A549 (cell line): ENCODE measurements at places on chromosomes 7 and 10. TPM values are rescaled to one million over a fixed set of nuclear protein-coding genes. Genes with fewer than 3 reads are reported as not detected.

DNA sequence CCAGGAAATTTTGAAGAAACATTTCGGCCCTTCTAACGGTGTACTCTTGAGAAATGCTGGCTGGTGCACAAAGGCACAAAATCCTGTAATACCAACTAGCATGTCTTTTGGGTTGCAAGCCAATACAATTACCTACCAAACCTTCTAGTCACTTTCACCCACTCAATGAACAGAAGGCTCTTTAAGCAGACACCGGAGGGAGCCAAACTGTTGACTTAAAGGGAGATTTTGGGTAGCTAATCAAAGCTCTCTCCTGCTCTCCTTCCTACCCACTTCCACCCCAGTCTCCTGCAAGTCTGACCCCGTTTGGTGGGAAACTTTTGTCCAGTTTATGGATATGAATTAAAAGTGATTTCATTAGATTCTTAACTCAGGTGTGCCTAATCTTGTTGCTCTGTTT, 24.0 kb downstream of the GRM3 start:
- DNase-seq, result no peak

- no peak for DNase-seq
These were observed 144.2 kb downstream of the JCAD start for GRCh38 chr10:29914986-29915785.

- DNase-seq, result no peak
These were observed 69.8 kb upstream of the SEMA3A start for GRCh38 chr7:84264396-84264795.

- DNase-seq, result no peak
These were observed 12.4 kb downstream of the BCAP29 start for GRCh38 chr7:107592361-107593024.

- no peak for DNase-seq
These were observed 745.2 kb downstream of the SUGCT start for GRCh38 chr7:40879941-40880543.

GRCh38 chr10:88314362-88314761, 268.8 kb downstream of the RNLS start:
- DNase-seq, result no peak

DNA sequence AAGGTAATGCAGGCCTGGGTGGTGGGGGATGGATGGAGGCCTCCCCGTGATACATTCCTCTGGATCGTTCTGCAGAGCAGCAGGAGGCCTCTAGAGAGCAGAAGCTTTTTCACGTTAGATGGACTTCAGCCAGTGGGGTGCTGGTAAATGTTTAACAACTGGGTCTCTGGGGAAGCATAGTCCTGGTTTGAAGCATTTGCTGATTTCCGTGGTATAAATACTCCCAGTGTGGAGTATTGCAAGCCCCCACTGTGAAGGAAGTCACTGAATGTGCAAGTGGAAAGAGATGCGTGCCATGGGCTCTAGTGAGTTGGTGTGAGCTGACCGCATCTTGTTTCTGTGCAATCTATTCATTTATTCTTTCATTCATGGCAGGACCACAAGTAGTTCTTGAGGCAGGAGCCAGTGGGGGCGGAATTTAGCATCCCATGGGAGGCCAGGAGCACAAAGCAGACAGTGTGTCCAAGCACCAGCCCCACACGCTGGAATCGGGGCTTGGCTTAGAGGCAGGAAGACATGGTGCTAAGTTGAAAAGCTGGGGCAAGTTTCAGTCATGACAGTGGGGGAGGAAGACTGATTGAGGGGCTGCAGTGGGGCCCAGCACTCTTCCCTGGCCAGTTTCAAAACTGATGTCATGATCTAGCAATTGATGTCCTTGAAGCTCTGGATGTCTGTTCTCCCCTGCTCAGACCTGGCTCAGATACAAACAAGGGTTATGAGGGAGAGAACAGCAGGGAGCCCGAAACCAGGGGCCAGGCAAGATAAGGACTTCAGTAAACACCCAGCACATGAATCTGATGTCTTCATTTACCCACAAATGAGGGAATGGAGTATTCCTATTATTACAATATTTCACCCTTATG, 280.9 kb upstream of the LYZL1 start:
- peak; percentile 29 for DNase-seq

- no peak for DNase-seq
These were observed 143.4 kb upstream of the GLI3 start for GRCh38 chr7:42380401-42380800.

DNA sequence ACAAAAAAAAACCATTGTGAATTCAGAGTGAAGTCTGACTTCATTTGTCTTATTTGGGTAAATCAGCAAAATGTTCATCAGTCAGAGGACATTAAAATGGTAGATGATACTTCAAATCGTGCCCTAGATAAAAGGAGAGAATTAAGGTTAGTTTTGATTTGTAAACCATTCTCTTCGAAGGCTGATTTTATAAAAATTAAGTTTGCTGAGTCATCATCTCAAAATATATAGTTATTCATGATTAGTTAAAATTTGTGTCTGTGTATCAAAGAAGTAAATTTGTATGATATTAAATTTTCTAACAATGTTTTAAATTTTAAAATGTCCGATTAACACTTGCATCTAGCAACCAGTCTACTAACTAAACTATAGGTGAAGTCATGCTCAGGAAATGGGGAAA, 35.3 kb downstream of the MET start:
- DNase-seq, result no peak

- DNase-seq, result no peak
These were observed 313.3 kb downstream of the FRMD4A start for GRCh38 chr10:14017467-14017866.

DNA sequence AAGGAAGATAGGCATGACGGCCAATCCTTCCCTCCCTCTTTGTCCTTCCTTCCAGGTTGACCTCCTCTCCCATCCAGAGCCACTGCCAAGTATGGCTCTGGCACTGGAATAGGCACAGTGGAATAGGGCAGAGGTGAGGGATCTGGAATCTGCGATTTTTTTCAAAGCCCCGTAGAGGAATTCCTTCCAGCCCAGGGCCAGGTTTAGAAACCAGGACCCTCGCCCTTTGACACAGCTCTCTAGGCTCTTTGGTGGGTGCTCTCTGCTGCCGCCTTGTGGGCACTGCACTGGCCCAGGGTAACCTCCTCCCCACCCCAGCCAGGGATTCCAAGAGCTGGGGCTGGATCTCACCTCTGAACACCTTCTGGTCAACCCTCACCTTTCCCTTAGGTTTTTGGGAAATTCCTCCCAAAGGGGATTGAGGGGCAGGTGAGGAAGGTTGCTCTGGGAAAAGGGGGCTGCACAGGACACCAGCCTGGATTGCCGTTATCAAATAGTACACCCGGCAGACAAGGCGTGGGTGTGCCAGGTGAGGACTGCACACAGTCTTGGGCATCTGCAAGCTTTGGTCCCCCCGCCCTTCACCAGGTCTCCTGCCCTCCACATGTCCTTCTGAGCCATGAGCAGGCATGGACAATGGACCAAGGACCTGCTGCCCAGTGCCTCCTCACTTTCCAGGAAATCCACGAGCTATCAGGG, 22.8 kb downstream of the C10orf105 start:
- peak; percentile 28 for DNase-seq

GRCh38 chr7:6500691-6501090, 50.6 kb downstream of the GRID2IP start:
- DNase-seq, result no peak

DNA sequence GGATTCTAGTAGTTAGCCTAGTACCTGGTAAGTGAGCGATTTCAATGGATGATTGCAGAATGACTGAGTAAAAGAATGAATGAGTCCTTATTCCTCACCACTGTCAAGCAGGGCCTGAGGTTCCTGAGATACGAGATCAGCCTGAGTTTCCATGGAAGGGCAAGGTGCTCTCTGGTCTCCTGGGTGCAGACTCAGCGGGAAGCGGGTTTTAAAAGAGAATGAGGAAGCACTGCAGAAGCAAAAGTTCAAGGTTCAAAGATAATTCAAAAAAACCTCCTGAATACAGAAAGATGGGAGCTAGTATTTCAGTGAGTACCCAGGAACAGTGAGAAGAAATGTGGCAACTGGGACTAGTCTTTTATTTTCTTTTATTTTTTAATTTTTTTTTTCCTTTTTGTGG, 4.3 kb downstream of the ZNF3 start:
- no peak for DNase-seq

GRCh38 chr7:91603707-91604106, 276.8 kb downstream of the MTERF1 start:
- no peak for DNase-seq

GRCh38 chr7:127021019-127021738, 231.6 kb downstream of the GRM8 start:
- no peak for DNase-seq

DNA sequence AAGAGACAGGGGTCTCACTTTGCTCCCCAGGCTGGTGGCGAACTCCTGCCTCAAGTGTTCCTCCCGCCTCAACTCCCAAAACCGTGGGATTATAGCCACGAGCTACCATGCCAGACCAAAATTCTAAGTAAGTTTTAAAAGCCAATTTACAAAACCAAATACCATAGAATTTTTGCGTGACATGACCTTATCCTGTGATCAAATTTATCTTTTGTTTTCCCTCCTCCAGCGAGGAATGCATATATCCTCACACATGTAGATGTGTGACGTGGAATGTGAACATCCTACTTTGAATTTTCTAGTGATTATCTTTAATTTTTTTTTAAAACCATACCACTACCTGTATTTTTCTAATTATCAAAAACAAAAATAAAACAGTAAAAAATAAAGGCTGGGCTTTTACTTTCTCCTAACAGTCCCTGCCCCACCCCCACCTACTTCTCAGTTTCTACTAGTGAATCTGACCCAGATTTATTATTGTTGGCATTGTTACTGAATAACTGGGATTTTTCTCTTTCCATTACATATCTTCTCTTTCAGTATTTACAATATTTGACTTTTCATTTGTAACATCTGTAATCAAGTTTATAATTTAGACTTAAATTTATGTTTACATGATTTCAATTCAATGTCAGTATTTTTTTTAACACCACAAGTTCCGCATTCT, 26.0 kb downstream of the CYTH3 start:
- no peak for DNase-seq

- no peak for DNase-seq
These were observed 23.8 kb upstream of the GSDME start for GRCh38 chr7:24781106-24781505.

- no peak for DNase-seq
These were observed 144.3 kb downstream of the FZD1 start for GRCh38 chr7:91408388-91409154.

- DNase-seq, result no peak
These were observed 1.8 kb downstream of the PARP12 start for GRCh38 chr7:140060788-140061606.

- no peak for DNase-seq
These were observed 77.2 kb upstream of the PLXNA4 start for GRCh38 chr7:132653366-132653930.

GRCh38 chr7:89311886-89312285, 516.3 kb upstream of the TEX47 start:
- DNase-seq, result no peak

DNA sequence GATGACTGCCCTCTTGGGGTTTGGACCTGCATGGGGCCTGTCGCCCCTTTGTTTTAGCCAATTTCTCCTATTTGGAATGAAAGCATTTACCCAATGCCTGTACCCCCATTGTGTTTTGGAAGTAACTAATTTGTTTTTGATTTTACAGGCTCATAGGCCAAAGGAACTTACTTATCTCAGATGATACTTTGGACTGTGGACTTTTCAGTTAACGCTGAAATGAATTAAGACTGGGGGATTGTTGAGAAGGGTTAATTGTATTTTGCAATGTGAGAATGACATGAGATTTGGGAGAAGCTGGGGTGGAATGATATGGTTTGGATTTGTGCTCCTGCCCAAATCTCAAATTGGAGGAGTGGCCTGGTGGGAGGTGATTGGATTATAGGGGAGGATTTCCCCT, 185.8 kb upstream of the PHYHIPL start:
- no peak for DNase-seq

DNA sequence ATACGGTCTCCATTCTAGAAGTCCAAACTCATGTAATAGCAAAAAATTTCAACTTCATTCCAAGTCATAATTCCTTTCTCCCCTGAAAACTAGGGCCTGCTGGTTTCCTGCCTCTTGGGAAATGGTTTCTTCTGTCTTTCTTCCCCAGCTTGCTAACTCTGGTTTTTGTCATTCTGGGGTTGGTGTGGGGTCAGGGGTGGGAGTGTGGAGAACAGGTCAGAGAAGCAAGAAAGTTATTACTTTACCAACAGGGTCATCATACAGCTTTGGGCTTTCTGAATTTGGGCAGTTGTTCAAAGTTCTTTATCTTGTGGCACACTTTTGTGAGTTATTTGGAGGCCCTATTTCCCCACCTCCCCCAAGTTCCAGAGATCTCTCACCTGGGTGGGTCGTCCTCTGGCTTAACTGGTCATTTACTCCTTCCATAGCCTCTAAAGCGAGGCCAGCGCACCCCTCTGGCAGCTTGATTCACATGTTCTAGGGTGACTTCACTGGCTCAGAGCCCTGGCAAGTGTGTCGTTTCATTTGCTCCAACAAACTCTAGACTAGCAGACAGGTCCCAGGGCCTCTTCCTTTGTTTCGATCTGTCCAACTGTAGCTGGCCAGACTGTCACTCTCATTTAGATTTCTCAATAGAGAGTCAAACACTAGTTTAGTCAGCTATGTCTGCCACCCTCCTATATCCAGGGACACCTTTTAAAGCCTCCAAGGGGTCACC, 161.2 kb downstream of the JCAD start:
- DNase-seq, result no peak

DNA sequence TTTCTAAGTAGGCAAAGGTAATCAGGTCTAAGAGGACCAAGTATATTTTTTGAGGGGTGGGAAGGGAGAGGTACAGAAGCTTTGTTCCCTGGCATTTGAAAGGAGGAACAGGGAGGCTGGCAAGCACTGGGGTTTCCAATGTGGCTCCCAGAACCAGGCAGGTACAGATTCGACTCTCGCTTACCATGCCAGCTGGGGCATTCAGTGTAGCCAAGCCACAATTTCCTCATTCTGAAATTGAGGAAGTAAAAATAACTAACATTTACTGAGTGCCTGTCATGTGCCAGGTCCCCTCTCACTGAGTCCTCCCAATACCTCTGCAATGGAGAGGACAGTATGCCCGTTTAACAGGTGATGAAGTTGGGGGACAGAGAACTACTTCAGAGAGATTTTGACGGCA, 45.9 kb upstream of the BET1 start:
- DNase-seq, result no peak

BMPER gene
- polyA plus RNA-seq, result 5.8 to 8.9 TPM (median 7.1 TPM) in 3 replicates

FAM53B gene
- 8.2 to 8.5 TPM (median 8.2 TPM) in 3 replicates for polyA plus RNA-seq

DUS4L gene
- polyA plus RNA-seq, result 10.0 to 10.4 TPM (median 10.1 TPM) in 3 replicates

HABP2 gene
- polyA plus RNA-seq, result 0.10 to 0.17 TPM (median 0.13 TPM) in 3 replicates

TPK1 gene
- 1.4 to 2.2 TPM (median 1.9 TPM) in 3 replicates for polyA plus RNA-seq

ABI1 gene
- 34.3 to 36.2 TPM (median 35.8 TPM) in 3 replicates for polyA plus RNA-seq

TFEC gene
- 0.01 to 0.05 TPM in 2 of 3 replicates, not detected in the other for polyA plus RNA-seq

VSTM2A gene
- not detected in 3 replicates for polyA plus RNA-seq

ITIH5 gene
- polyA plus RNA-seq, result 0.03 to 0.05 TPM (median 0.05 TPM) in 3 replicates

PLA2G12B gene
- not detected in 3 replicates for polyA plus RNA-seq

ZNF736 gene
- 0.01 to 0.12 TPM (median 0.01 TPM) in 3 replicates for polyA plus RNA-seq
